ENCODE measurements at places on chromosomes 6 and 20.

GRCh38 chr6:35391240-35391968, 49.0 kb downstream of the PPARD start:
- no peaks in the 10 kb centered on the region for H3K36me3 ChIP-seq
- H3K27ac ChIP-seq = peak overlapping the region; percentile 60
- H3K4me3 ChIP-seq = no peak overlapping the region
- H3K27me3 ChIP-seq = no peaks in the 10 kb centered on the region
- H3K4me1 ChIP-seq = peaks cover 14% of the 10 kb centered on the region

GRCh38 chr20:46195264-46196036, 77.3 kb downstream of the CD40 start:
- peaks cover 41% of the 10 kb centered on the region for H3K27me3 ChIP-seq
- H3K36me3 ChIP-seq = no peaks in the 10 kb centered on the region
- no peaks in the 10 kb centered on the region for H3K4me1 ChIP-seq
- no peak for DNase-seq
- H3K4me3 ChIP-seq = no peak overlapping the region

GRCh38 chr6:53862662-53863462, 68.1 kb downstream of the LRRC1 start:
- H3K36me3 ChIP-seq = no peaks in the 10 kb centered on the region
- DNase-seq = no peak
- no peak overlapping the region for H3K4me3 ChIP-seq

DNA sequence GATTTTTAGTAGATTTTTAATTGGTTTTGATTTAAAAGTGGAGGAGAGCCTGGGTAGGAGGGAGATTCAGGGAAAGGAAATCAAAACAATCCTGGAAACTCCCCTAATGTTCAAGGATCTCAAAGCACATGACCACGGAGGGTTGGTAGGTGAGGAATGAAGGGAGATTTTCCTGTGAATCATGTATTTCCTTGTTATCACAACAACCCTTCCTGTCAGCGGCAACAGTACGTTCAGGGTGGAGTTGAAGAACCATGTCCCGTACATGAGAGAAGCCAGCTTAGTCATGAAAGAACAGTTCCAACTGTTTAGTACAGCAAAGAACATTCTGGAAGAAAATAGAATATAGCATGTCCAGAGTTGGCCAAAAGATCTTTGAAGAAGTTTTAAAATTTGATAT, 79.4 kb upstream of the SCAF8 start:
- H3K27ac ChIP-seq = peak overlapping the region; percentile 51
- H3K27me3 ChIP-seq = no peaks in the 10 kb centered on the region
- H3K4me1 ChIP-seq = peaks cover 16% of the 10 kb centered on the region
- DNase-seq = no peak

All from upper lobe of right lung (tissue), 1 donor.